ENCODE measurements at places on chromosomes 3 and 15.

DNA sequence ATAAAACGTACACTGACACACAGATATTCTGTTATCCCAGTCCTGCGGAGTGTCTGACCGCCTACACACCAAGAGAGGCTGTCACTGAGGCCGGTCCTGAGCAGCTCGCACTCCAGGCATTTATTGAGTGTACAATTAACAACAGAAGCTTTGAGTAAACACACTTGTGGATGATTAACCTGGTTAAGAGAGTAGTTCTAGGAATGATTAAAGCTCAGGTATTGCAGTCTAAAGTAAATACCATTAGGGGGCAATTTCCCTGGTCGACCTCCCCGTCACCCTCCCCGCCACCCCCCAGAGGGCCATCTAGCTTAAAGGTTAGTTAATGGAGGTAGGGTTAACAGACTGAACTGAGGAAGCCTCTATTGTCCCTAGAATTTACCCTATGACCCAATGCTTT lies 1278.5 kb downstream of the NSUN3 start:
- no peak for DNase-seq

DNA sequence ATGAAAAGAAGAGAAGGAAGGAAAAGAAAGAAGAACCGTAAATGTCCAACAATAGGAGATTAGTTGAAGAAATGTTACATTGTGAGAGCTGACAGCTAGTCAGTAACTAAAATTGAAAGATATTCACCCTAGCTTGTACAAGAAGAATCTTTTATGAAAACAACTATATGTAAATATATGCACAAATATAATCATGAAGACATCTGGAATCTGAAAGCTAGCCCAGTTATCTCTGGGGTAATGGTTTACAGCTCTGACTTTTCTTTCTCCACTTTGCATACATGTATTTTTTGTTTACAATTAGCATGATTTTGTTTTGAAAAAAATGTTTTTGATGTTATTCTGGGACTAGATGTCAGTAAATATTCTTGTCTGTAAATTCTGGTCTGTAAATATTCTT lies 37.1 kb upstream of the ADAMTSL3 start:
- DNase-seq = no peak

DNA sequence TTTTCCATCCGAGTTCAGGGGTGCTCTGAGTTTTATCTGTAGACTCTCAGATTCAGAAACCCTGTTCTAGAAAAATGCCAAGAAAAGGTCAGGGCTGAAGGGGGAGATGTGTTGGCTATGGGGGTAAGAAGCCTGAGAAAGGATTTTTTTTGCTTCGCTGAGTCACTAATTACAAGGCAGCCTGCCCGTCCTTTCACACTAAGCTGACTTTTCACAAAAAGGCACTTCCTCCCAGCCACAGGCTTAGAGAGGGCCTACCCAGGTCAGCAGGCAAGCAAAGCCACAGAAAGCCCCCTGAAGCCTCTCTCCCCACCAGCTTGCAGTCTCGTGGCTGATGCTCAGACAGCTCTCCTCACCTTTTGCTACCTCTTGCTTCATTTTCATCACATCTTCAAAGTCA lies 192.6 kb upstream of the PRICKLE2 start:
- no peak for DNase-seq

- DNase-seq = no peak
These were observed 39.9 kb downstream of the PYDC2 start for GRCh38 chr3:191500892-191501291.

DNA sequence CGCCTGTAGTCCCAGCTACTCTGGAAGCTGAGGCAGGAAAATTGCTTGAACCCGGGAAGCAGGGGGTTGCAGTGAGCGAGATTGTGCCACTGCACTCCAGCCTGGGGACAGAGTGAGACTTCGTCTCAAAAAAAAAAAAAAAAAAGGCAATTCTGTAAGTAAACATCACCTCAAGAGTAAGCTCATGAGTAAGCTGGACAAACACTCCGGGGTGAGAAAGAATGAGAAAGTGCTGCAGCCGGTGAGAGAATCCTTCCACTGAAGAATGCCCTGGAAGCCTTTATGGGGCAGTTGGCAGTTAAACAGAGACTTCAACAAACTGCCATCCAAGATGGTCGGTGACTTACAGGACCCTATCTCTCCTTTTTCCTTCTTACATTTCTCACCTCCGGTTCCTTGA lies 47.5 kb downstream of the FEZF2 start:
- DNase-seq = no peak

DNA sequence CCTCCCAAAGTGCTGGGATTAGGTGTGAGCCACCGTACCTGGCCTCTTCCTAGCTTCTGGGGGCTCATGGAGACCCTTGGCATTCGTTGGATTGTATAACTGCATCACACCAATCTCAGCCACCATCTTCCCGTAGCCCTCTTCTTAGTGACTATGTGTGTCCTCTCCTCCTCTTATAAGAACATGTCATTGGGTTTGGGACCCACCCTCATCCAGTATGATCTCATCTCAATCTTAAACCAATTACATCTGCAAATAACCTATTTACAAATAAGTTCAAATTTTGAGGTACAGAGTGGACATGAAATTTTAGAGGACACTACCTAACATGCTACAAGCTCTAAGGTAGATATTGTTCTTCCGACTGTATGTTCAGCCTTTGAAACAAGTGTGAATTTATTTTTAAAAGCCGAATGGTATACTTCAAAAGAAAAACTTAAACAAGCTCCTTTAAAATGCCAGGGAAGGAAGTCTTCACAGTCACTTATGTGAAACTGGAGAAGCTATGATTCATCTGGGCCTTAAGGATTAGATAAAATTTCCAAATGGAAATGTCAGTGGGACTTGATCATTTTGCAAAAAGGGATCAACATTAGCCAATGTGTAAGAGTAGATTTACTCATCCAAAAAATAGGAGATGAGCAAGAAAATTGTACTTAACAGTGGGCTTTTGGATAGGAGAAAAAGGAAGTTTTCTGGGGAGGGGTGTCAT lies 225.7 kb downstream of the MEX3B start:
- DNase-seq = no peak

DNA sequence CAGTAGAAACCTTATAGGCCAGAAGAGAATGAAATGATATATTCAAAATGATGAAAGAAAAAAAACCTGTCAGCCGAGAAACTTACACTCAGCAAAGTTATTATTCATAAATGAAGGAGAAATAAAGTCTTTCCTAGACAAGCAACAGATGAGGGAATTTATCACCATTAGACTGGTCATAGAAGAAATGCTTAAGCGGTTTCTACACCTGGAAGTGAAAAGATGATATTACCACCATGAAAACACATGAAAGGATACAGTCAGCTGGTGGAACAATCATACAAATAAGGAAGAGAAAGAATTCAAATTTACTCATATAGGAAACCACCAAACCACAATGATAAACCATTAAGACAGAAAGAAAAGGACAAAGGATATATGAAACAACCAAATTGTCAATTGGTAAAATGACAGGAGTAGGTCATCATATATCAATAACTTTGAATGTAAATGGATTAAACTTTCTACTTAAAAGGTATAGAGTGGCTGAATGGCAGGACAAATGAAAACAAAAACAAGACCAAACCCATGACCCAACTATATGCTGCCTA lies 29.9 kb upstream of the PRR23C start:
- no peak for DNase-seq

DNA sequence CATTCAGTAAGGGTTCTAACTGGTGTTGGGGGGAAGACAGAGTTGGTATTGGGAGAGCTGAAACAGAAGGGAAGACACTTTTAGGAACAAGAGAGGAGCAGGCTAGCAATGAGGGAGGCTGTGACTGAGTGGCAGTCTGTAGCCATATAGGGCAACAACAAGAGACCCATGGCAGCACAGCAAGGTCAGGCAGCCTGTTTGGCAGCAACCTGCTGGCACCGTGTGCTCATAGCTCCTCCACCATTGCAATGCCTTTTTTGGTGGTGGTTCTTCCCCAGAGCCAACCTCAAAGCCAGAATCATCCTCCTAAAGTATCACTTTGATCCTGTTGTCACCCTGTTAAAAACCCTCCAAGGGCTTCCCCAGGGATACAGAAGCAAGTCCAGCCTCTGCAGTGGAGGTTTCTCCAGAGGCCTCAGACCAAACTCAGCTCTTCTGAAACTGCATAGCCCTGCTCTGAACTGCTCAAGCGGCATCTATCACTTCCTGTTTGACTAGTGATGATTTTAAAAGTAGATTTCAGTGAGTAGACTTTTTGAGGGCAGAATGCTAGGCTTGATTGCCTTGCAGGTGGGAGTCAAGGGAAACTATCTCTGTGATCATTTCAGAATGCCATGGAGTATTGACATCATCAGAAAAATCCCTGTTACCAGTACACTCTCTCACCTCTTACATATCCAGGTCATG lies 176.9 kb downstream of the STAC start:
- DNase-seq = no peak

GRCh38 chr3:23993556-23994243 lies 48.6 kb downstream of the NR1D2 start:
- no peak for DNase-seq

DNA sequence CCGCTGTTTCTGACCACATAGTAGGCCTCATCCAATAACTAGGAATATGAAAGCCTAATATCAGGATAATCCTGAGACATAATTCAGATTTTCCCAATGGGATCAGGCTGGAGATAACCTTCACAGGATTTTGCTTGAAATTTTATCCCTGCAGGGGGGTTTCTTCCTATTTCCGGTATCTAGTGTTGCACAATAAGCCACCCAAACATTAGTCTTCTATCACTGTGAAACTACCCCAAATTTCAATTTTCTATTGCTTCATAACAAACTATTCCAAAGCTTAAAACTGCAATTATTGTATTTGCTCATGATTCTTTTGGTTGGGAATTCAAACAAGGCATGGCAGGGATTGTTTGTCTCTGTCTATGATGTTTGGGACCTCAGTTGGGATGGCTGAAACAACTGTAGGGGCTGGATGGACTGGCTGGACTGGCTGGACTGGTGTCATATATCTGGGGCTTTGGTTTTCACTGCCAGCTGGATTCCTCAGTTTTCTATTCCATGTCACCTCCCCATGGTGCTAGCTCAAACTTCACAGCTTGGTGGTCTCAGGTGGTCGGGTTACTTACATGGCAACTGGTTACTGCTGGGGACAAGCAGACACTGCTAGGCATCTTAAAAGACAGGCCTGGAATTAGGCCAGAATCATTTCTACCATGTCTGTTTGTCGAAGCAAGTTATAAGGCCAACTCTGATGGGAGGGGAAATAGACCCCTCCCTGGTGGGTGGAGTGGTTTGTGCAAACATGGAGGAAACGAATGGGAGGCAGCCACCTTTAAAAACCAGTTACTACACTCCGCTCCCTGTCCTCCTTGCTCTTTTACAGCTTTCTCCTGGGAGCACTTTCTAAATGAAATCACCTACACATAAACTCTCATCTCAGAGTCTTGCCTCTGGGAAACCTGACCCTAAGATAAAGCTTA lies 88.2 kb upstream of the STT3B start:
- DNase-seq = no peak

- DNase-seq = no peak
These were observed 182.9 kb downstream of the KCNMB2 start for GRCh38 chr3:178718995-178719635.

DNA sequence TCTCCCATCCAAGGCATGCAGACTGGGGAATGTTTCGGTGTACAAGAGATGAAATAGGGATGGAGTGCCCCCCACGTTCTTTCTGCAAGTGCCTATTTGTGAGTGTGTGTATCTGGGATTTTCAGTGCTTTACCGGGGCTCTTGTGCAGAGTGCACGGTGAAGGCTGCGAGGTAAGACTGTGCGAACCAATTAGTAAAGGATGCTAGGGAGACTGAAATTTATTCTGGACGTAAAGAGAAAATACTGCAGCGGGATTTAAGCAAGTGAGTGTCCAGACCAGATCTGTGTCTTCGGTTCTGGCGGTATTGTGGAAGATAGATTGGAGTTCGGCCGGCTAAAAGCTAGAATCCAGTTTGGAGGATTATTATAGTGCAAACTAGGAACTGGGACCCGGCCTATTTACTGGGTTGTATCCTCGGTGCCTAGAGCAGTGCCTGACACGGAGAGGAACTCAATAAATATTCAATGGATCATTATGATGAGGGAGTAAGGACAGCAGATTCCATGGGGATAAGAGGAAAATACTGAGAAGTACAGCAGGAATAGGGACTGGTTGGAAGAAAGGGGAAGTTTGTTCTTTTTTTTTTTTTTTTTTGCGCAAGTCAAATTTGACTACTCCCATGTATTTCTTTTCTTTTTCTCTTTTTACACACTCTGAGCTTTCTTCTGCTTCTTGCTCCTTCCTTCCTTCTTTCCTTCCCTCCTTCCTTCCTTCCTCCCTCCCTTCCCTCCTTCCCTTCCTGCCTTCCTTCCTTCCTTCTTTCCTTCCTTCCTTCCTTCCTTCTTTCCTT lies 580 bp upstream of the MAGEF1 start:
- DNase-seq = no peak

- DNase-seq = no peak
These were observed 45.7 kb downstream of the ZFAND6 start for GRCh38 chr15:80105193-80105592.

DNA sequence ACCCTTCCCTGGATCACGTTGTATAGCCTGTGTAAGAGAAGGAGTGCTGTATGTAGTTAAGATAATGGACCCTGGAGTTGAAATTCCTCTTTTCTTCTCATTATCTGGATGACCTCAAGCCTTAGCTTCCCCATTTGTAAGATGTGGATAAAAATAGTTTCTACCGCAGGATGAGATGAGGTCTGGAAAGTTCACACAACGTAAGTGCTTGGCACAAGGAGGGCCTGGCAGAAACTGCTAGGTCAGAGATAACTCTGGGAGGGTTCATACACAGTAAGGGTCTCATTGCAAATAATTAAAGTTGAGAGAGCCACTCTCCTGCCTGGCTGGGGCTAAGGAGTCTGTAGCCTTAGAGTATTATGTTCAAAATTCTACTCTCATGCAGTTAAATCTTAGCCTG lies 214.4 kb downstream of the LRTM1 start:
- DNase-seq = no peak

DNA sequence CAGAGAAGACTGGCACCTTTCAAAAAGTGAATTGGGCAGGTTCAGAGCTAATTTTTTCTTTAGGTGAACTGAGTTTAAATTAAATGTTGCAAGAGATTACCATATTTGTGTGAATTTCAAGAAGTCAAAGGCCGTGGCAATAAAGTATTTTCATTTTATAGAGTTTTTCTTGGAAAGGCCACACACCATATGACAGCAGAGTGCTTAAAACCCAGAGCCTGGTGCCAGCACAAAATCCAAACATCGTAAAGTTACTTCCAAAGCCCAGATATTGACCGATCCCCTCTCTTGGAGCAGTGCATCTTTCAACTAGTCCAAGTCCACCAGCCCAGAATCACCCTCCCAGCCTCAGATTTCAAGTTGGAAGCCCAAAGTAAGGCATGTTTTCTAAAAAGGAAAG lies 164.5 kb downstream of the VGLL4 start:
- DNase-seq = no peak

- DNase-seq = no peak
These were observed 36.2 kb upstream of the FNDC3B start for GRCh38 chr3:172003146-172003545.

GRCh38 chr3:160174621-160175020 lies 50.6 kb upstream of the C3orf80 start:
- DNase-seq = no peak

GRCh38 chr15:42772901-42773300 lies 36.0 kb upstream of the CDAN1 start:
- DNase-seq = no peak

- DNase-seq = no peak
These were observed 86.1 kb downstream of the ROBO2 start for GRCh38 chr3:77125966-77126365.
